NCI-H1417 (cell line): ENCODE measurements at places on chromosomes 3 and 15.

GRCh38 chr15:46636206-46636605 is 1001.4 kb downstream of the SQOR start:
- DNase-seq: no peak

GRCh38 chr15:81327516-81327915 is 3.6 kb upstream of the STARD5 start:
- DNase-seq: no peak

GRCh38 chr3:112097378-112097777 is 11.2 kb downstream of the C3orf52 start:
- peak; percentile 55 for DNase-seq

GRCh38 chr3:113240841-113241240 is 29.5 kb downstream of the BOC start:
- DNase-seq: no peak

- no peak for DNase-seq
These were observed 33.2 kb downstream of the HDAC11 start for GRCh38 chr3:13513051-13513912.

DNA sequence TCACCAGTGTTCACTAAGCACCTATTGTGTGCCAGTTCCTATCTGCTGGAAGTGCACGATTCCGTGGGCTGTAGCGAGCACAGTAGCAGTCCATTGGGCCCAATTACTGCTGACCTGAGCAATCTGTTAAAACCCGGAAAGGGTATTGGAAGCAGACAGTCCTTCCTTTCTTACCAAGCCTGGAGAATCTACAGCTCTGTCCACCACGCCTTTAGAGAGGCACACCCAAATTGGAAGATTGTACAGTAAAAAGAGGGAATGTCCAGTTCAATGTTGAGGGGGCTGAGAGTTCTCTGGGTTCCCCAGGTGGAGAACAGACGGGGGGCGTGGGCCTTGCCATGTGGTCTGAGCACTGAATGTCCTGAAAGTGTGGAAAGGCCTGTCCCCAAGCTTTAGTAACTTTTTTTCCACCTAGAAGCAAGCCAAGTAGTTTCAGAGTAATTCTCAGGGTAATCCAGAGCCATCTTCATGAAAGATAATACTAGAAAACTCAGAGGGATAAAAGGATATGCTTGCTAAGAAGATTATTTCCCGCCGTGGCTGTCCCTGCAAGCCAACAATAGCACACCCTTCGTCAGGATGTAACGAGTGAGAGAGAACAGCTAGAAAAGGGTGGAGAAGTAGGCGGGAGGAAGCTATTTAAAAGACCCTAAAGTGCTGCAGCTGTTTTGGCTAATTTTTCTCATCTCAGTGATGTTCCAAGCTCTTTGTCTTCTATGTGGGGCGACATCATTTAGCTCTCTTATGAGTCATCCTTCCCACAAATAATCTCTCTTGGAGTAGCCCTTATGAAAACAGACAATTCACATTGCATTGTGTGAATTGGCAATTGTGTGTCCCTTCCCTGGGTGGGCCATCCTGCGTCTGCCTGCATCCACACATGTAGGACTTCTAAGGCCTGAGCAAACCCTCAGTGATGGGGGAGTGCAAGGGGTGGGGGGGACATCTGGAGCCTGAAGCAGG is 181.0 kb downstream of the ATG7 start:
- DNase-seq: no peak

GRCh38 chr3:136545664-136546268 is 206.4 kb downstream of the STAG1 start:
- peak; percentile 12 for DNase-seq

GRCh38 chr15:85443593-85444087 is 63.2 kb downstream of the AKAP13 start:
- DNase-seq: peak; percentile 6

- no peak for DNase-seq
These were observed 214.2 kb downstream of the IL20RB start for GRCh38 chr3:137171834-137172603.

DNA sequence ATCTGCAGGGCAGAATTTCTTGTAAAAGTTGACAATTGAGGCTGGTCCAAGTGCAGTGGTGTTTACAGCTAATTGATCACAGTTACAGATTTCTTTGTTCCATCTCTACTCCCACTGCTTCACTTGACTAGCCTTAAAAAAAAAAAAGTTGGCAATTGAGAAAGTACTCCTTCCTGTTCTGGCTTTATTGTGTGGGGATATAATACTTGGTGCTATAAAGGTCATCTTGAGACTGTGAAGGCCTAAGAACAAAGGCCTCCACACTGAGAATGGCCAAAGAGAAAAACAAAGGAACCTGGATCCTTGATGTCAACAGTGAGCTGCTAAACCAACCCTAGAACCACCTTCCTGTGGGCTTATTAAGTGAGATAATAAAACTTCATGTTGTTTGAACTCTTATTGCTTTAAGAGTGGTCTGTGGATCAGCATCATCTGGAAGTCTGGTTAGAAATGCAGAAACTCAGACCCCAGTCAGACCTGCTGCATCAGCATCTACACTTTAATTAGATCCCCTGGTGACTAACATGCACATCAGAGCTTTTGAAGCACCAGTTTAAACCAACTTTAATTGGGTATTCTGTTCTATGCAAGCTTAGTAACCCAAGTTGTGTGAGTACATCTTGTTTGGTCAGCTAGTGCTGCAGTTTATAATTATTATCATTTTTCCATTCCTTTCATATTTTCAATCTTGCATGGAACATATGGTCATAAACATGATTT is 55.2 kb downstream of the TMOD3 start:
- DNase-seq: no peak

GRCh38 chr3:169581633-169582032 is 81.9 kb downstream of the MECOM start:
- DNase-seq: no peak

GRCh38 chr3:24804095-24804494 is 309.4 kb upstream of the THRB start:
- no peak for DNase-seq
